ENCODE measurements at places on chromosomes 3 and 15.
A peak's percentile ranks its signal among the peaks of the same experiment; 100 is the strongest.

DNA sequence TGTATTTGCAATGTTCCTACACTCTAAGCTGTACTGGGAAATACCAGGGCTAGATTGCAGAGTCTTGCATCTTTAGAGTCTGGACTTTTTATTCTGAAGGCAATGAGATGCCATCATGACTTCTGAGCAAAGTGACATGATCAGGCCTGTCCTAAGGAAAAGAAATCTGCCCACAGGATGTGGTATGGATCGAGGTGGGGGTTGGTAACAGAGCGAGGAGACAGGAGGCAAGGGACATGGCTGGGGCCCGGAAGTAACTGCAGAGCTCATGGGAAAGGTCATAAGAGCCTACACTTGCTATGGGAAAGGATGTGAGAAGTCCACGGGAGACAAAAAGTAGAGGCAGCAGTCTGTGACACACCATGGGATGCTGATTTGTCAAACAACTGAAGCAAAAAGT, 121.5 kb downstream of the OXNAD1 start:
- no peak for DNase-seq

DNA sequence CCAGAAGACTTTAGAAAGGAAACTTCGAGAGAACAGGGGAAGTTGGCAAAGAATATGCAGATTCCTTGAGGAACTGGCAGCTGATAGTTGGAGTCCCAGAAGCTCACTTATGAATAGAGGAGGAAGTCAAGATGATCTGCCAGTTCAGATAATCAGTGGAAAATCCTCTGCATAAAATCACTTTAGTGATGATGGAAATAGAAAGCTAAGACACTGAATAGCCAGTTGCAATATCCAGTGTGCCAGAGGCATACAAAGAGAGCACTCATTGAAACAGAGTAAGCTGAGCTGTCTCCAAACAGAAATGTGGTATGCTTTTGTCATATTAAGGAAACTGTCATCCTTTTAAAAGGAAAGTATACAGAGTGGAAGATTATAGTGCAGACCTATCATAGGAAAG, 1207.6 kb downstream of the OTOL1 start:
- no peak for DNase-seq

- no peak for DNase-seq
Measured at GRCh38 chr3:107822308-107822707, 268.5 kb downstream of the CD47 start.

- peak; percentile 10 for DNase-seq
Measured at GRCh38 chr3:144770915-144771351, 799.3 kb downstream of the DIPK2A start.

- no peak for DNase-seq
Measured at GRCh38 chr15:94791008-94791407, 559.6 kb downstream of the MCTP2 start.

- DNase-seq, result no peak
Measured at GRCh38 chr15:41820791-41821423, 7.0 kb upstream of the JMJD7 start.

DNA sequence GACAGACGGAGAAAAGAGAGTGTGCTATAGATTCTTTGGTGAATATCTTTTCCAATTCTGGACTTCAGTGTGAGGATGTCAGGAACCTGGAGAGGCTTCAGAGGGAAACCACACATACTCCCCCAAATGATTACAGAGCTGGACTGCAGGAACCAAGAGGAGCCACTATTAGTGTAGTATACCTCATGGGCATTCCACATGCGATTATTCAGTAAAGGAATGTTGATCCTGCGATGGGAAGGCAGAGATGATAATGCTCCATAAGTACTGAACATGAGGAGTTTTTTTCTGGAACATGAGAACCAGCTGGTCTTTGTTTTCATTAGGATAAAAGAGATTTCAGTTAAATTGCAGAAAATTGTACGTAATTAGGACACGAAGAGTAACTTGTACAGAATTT, 18.7 kb downstream of the STARD9 start:
- DNase-seq, result no peak

- DNase-seq, result peak; percentile 81
Measured at GRCh38 chr3:46400000-46400734, 6.7 kb downstream of the CCR5AS start.

DNA sequence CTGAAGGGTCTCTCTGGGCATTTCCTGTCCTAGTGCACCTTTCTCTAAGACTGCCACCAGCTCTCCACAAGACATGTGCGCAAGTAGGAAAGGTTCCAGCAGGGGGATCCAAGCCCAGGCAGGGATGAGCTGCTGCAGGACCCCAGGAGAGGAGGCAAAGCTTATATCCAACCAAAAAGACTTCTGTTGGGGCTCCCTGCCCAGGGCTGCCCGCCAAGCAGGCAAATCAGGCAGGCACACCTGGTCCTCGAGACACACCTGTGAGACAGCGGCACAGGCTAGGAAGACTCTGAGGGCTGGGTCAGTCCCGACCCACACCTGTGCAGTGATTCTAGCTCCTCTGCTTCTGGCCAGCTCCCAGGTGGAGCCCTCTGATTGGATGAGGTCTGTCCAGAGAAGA, 80.6 kb downstream of the MYLK start:
- DNase-seq, result no peak

Measured in M059J (cell line).